Stimulated activated CD4-positive, alpha-beta T cell treated with anti-CD3 and anti-CD28 coated beads, TNF-alpha, amount 100 ng/mL, for 1 hour (primary cell): ENCODE measurements at places on chromosomes 7 and 10.
A peak's percentile ranks its signal among the peaks of the same experiment; 100 is the strongest.

DNA sequence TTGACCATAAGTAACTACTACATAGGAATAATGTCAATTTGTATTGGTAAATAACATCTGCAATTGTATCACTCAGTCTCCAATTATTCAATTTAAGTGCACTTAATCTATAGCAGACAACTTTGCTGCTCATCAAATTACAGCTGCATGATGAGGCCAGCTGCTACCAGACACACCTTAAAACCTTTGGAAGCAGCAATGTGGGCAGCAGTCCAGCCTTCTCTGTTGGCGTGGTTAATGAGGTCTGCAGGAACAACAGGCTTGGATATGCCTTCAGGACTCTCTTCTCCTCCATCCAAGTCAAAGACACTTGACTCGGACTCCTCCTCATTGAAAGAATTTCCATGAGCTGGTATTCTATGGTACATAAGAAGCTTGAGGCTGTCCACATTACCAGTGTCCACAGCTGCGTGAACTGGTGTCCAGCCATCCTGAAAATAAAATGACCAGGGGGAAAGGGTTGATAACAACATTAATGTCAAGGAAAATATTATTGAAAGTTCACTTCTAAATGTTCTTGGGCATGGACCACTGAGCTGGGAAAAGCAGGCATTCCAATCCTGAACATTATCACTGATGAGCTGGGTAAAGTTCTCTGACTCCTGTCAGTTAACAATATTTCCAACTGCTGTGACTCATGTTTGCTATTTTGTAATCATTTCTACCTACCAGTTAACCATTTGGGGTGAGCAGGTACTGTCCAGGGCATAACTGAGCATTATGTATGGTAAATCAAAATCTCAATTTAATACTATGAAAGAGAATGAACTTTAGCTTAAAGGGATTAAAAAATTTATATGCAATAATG lies 95.7 kb downstream of the CTTNBP2 start:
- DNase-seq, result no peak

GRCh38 chr7:133753513-133753912 lies 373.6 kb upstream of the LRGUK start:
- DNase-seq, result no peak

DNA sequence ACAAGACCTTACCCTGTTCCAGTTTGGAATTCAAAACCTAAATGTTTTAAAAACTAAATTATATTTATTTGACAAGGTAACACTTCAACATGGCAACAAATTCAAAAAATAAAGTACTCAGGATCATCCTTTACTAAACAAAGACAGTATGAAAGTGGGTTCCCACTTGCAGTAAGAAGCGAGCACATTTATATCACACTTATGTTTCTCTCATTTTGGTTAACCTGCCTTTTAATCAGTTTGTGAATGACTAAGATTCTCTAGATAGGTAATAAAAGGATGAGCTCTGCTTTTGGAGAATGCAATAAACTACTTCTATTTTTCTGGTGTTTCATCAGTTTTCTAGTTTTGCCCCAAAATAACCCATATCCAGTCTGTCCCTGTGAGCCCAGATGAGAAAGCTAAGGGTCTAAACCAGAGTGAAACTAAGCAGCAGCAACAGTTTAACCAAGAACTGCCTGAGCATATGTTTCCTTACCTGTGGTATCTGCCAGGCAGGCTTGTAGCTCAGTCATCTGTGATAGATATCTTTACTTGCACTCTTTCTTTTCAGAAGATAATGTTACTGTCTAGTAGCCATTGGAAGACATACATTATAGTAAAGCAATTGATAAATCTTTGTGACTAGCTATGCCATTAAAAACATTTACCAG lies 64.1 kb downstream of the ABLIM1 start:
- no peak for DNase-seq

DNA sequence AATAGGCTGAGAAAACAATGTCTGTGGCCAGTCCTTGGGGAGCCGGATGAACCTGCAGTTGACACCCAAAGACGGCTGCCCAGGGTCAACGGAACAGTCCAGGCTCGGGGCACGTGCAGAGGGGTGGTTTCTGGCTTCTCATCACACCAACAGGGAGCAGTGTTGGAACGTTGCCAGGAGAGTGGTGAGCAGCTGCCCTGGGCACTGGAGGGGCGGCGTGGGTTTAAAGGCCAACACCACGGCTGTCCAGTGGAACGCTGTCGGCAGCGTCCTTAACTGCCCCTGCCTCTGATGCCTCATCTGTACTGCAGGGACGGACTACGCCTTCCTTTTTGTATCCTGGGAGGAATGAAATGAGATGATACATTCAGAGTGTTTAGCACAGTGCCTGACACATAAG lies 19.8 kb downstream of the JCAD start:
- DNase-seq, result no peak

GRCh38 chr7:95246831-95247370 lies 77.4 kb downstream of the PON1 start:
- DNase-seq, result no peak

- DNase-seq, result no peak
Observed at GRCh38 chr10:133199992-133200611, 29.9 kb upstream of the UTF1 start.

- no peak for DNase-seq
Observed at GRCh38 chr10:79304479-79305087, 42.7 kb upstream of the PPIF start.

GRCh38 chr10:117363028-117363427 lies 12.2 kb downstream of the PDZD8 start:
- no peak for DNase-seq

DNA sequence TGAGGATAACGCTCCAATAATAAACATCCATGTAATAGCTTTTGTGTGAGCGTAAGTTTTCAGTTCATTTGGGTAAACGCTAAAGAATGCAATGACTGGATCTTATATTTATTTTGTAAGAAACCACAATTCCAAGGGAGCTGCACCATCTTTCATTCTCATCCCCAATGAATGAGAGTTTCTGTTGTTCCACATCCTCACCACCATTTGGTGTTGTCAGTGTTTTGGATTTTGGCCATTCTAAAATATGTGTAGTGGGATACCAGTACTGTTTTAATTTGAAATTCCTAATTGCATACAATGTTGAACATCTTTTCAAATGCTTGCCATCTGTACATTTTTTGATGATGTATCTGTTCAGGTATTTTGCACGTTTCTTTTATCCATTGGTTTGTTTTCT lies 50.9 kb upstream of the SEMA3D start:
- no peak for DNase-seq

DNA sequence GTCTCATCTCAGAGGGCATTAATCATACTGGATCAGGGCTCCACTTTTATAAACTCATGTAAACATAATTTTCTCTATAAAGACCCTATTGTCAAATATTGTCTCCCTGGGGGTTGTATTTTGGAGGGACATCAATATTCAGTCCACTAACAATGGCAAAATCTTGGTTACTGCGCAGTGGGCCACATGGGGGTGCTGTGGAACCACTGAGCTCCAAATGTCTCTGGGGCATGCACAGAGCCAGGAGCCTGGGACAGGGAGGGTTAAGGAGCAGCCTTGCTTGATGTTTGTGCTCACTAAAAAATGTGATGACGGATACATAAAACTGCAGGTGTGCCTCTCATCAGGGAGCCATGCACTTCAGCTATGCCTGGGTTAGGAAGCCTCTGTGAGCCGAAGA lies 62.1 kb upstream of the PRSS58 start:
- DNase-seq, result peak; percentile 20

DNA sequence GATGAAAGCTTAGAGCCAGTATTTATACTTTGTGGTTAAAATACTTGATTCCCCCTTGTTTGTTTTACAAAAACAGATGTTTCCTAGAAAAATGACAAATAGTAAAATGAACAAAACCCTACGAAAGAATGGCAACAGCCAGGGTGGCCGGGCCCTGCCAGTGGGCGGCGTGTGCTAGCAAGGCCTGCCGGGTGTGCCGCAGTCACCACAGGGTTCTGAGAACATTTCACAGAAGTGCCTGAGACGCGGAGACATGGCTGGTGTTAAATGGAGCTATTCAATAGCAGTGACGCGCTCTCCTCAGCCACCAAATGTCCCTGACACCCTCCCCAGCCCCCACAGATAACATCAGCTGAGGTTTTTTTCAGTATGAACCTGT lies 14.5 kb downstream of the GPR146 start:
- DNase-seq, result no peak

DNA sequence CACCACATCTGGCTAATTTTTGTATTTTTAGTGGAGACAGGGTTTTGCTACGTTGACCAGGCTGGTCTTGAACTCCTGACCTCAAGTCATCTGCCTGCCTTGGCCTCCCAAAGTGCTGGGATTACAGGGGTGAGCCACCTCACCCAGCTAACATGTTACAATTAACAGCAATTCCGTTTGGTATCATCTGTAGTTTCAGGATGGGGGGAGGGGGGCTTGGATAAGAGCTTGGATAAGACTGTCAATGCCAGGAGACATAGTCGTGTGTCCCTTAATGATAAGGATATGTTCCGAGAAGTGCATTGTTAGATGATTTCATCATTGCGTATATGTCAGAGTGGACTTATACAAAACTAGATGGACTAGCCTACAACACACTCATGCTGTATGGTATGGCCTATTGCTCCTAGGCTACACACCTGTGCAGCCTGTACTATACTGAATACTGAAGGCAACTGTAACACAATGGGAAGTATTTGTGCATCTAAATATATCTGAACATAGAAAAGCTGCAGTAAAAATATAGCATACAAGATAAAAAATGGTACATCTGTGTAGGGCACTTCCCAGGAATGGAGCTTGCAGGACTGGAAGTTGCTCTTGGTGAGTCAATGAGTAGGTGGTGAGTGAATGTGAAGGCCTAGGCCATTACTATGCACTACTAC lies 103.9 kb upstream of the TNS3 start:
- DNase-seq, result no peak

DNA sequence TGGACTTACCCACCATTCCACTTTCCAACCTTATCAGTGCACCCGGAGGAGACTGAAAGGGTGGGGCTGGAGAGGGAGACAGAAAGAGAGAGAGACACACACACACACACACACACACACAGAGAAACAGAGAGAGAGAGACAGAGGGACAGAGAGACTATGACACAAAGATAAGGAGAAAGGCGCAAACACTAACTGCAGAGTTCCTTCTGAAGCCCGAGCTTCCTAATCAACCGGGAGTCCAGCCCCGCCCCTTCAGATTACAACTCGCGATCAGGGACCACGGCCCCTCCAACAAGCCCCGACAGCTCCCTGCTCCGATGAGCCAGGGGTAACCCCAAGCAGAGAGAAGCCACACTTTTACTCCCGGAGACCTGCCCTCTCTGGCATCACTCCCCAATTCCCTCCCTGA lies 499 bp downstream of the GAL3ST4 start:
- no peak for DNase-seq

GRCh38 chr10:62166331-62167131 lies 102.1 kb downstream of the RTKN2 start:
- no peak for DNase-seq

GRCh38 chr10:102678842-102679289 lies 34.6 kb downstream of the TRIM8 start:
- no peak for DNase-seq

- DNase-seq, result no peak
Observed at GRCh38 chr7:99788554-99788953, 4.6 kb upstream of the CYP3A4 start.

DNA sequence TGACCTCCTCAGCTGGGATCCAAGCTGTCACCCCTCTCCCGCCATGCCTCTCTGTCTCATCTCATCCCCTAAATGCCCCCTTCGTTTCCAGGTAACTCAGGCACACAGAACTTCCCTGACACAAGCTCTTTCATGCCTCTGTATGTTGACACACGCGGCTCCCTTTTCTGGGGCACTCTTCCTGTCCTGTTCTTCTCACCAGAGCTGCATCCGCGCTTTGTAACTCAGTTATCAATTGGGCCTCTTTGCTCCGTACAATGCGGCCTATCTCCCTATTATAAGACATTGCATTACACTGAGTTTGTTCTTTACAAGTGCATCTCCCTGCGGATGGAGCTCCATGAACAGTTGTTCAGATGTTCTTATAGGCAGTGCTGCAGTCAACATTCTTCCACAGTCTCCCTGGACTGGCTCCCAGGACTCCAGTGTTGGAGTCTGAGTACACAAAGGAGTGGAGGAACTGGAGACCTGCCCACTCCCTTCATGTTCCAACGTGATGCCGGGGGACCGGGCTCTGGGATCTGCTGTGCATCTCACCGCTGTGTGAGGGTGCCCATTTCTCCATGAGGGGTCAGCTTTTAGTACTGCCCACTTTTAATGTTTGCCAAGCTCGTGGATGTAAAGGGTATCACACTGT lies 56.9 kb upstream of the TNS3 start:
- no peak for DNase-seq

GRCh38 chr10:78124167-78124566 lies 90.5 kb downstream of the RPS24 start:
- no peak for DNase-seq

DNA sequence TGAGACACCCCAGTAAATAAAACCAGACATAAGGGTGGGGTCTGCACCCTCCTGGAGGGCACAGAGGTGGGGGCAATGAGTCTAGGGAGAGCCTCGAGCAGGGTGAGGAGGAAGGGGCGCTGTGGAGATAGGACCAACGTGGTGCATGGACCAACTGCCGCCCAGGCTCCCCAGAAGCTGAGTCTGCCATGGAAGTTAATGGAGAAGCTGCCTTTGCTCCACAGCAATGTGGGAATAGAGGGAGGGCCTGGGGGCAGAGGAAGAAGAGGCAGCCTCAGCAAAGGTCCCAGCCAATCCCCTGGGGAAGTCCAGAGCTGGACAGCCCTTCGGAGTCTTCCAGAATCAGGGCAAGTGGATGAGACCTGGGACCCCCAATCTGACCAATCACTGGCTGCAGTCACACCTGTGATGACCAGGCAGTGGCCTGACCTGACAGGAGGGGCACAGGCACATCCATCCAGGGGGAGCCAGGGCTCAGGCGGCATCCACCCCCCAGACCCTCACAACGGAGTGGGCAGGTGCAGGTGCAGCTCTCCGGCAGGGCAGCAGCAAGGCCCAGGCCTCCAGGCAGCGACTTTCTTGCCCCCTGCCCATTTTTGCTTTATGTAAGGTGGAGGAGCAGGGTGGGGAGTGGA lies 242.2 kb upstream of the PPP2R2D start:
- DNase-seq, result no peak

DNA sequence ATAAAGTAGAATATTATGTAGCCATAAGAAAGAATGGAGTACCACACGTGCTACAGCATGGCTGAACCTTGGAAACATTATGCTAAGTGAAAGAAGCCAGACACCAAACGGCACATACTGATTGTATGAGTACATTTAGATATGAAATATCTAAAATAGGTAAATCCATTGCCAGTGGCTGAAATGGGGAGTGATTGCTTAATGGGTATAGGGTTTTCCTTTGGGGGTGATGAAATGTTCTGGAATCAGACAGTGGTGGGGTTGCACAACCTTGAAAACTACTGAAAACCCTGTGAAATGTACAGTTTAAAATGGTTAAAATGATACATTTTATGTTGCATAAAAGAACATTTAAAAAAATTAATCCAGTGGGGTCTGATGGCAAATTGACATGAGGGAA lies 667.9 kb downstream of the AUTS2 start:
- no peak for DNase-seq

DNA sequence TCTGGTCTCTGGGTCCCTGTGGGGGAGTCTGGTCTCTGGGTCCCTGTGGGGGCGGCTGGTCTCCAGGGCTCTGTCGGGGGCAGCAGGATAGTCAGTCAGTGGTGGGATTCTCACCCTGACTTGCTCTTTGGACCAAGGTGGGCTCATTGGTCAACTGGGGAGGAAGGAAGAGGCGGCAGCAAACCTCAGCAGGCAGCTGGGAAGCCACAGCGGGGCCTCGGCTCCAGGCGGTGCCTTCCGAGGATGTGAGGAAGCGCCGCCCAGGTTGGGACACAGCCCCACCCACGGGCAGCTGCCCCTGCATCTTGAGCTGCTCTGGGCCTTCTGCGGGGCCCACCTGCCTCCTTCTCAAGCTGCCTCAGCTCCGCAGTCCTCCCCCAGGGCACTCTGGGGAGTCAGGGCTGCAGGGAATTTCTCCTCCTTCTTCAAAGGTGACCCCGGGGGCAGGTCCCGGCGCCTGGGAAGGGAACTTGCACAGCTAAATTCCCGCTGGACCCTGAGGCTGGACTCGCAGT lies 20.4 kb upstream of the KNDC1 start:
- no peak for DNase-seq
